ENCODE measurements at places on chromosomes 7 and 10.
A peak's percentile ranks its signal among the peaks of the same experiment; 100 is the strongest.

DNA sequence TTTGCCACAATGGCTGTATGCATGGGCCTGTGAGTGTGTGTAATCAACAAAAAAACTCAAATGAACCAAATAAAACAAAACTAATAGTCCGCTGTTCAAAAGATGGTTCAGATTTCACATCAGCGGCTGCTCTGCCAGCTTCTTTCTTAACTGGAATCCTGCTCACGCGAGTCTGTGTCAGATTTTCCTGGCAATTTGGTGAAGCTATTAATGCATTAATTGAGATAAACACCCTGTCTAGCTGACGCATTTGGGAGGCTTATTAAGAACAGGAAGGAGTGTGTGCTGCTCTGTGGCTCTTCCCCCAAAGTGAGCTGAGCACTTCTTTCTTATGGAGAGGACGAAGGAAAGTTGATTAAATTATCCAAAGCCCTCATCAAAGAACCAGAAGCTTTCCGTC lies 336.6 kb upstream of the MKI67 start:
- ATAC-seq: no peak

DNA sequence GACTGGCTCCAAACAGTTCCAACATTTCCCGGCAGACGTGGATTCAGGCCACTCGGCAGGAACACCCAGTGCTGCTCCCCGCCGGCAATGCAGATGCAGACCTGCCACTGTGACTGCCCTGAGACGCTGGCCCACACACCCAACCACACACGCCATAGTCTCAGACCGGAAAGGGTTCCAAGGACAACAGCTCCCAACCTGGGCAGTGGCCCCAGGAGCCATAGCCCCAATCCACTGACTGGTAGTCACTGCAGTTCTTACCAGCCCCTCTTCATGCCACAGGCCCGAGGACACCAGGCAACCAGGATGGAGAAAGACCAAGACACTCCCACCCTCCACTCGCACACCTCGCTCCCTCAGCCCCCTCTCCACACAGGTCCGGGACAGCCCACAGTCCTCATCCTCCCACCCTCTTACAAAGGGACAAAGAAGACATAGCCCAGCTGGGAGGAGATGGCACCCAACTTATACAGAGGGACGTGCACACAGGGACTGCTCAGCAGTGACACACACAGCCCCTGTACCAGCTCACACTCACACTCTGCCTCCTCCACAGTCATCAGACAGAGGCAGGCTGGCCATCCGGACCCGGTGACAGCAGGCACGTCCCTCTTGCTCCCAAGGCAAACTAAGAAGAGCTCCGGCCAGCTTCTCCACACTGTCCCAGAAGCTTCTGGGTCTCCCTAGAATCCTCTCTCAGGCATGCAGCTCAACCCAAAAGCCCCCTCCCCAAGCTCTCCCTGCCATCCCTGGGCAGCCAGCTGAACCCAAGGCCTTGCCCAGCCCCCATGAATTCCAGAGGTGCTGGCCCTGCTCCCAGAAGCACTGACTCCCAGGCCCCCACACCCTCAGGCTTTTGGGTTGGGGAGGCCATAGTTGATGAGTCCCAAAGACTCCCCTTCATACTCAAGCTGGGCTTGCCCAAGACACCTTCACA lies 24.8 kb downstream of the KCNH2 start:
- no peak for ATAC-seq

- peak; percentile 68 for ATAC-seq
Measured at GRCh38 chr10:43878386-43878785, 229.7 kb upstream of the ZNF32 start.

GRCh38 chr10:50229460-50229859 lies 21.9 kb downstream of the ASAH2 start:
- ATAC-seq: no peak

GRCh38 chr7:106225856-106226255 lies 58.9 kb downstream of the NAMPT start:
- ATAC-seq: no peak

DNA sequence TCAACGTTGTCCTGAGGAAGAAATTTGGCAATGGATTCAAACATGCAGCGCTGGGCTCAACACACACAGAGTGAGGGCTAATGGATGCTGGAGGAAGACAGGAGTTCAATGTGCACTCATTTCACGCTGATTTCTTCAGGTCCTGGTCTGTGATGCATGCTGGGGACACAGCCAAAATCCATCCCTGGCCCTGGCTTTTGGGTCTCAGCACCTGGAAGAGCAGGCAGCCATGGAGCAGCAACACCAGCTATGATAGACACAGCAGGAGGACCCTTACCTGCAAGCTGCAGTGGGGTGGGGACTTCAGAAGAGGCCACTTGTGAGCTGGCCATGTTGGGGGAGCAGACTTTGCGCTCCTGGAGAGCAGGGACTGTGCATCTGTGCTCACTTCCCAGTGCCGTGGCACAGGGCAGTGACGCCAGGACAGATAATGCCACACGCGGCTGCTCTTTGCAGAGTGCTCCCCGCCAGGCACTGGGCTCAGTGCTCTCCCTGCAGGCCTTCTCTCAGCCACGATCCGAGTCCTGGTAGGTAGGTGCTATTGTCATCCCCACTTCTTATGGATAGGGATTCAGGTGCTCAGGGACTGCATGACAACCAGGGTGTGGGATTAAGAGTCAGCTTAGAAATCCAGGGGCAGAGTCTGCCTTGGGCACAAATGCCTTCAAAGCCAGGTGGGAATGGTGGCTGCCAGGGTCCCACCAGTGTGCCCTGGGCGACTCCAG lies 138.8 kb upstream of the UNC5B start:
- no peak for ATAC-seq

GRCh38 chr10:4177791-4178190 lies 392.8 kb upstream of the KLF6 start:
- ATAC-seq: no peak

DNA sequence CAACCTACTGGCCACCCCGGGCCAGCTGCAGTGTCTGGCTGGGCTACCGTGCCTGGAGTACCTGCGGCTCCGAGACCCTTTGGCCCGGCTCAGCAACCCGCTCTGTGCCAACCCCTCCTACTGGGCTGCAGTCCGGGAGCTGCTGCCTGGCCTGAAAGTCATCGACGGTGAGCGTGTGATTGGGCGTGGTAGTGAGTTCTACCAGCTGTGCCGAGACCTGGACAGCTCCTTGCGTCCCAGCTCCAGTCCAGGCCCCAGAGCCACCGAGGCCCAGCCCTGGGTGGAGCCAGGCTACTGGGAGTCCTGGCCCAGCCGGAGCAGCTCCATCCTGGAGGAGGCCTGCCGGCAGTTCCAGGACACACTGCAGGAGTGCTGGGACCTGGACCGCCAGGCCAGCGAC lies 4.2 kb downstream of the RARRES2 start:
- ATAC-seq: no peak

DNA sequence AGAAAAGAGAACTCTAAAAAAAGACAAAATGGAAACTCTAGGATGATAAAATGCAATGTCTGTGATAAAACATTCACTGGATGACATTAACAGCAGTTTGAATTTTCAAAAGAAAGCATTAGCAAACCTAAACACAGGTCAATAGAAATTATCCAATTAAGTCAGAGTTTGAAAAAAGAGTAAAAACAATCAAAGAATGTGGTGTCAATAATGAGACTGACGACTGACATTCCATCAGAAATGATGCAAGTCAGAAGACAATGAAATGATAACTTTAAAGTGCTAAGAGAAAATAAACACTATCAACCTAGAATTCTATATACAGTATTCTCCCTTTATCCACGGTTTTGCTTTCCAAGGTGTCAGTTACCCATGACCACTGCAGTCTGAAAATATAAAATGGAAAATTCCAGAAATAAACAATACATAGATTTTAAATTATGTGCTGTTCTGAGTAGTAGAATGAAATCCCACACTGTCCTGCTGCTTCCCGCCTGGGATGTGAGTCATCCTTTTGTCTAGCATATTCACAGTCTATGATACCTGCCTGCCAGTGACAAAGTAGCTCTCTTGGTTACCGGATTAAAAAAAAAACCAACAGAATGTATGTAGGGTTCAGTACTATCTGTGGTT lies 38.3 kb upstream of the SFMBT2 start:
- ATAC-seq: no peak

DNA sequence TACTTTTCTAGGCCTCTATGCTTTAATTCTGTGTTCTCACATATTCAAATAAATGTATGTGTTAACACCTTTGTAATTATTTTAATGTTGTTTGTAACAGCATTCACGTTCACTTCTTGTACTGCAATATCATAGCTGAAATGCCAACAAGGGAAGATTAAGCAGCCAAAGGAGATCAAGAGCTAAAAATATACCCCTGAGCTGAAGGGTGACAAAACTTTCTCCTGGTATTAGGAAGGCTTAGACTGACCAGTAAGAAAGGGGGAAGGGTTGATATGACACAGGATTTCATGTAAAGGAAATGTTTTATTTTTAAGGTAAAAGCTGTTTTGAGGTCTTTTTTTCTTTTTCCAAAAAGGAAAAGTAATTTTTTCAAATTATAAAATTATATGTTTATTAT lies 40.4 kb upstream of the VDAC2 start:
- ATAC-seq: no peak

DNA sequence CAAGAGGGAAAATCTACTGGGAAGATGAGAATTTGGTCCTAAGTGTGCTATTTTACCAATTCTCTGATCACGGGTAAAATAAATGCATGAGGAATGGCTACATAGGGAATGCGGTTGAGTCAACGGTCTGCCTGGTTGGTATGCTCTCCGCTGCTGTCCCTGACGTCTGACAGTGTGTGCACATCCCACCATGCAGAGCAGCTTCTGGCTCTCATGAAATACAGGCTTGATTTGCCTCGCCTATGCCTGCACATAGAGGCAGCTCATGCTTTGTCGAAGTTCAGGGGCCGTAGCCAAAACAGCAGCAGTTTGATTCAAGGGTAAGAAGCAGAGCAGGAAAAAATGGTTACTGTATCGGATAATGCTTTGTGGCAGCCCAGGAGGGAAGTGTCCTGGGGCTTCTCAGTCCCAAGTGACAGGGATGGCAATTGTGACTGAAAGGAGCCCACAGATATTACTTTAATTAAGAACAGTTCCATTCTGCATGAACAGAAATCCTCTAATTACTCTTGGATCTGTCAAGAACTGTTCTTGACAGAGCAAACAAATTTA lies 268.4 kb upstream of the SLC26A5 start:
- ATAC-seq: peak; percentile 76

DNA sequence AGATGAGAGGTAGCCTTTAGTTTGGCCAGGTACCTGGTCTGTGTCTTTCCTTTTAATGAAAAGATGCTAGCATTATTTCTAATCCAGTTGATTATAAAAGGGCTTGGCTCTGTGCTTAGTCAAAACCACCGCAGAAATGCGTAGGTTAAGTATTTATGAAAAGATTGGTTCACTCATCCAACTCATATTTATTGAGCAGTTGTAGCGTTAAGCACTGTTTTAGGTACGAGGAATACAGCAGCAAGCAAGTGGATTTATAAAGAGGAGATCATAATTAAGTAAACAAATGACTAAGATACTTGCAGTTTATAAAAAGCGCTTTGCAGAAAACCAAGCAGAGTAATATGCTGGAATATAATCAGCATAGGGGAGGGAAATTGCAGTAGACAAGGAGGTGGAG lies 129.8 kb downstream of the PPP1R17 start:
- ATAC-seq: no peak

Measured in SK-N-SH treated with all-trans-retinoic acid at 6 μM for 48 hours (cell line).